ENCODE measurements at places on chromosomes 5 and 9.
A peak's percentile ranks its signal among the peaks of the same experiment; 100 is the strongest.

GRCh38 chr5:139761057-139761450 lies 34.6 kb upstream of the PSD2 start:
- no peak for DNase-seq

GRCh38 chr5:120843390-120843980 lies 379.4 kb downstream of the PRR16 start:
- no peak for DNase-seq

DNA sequence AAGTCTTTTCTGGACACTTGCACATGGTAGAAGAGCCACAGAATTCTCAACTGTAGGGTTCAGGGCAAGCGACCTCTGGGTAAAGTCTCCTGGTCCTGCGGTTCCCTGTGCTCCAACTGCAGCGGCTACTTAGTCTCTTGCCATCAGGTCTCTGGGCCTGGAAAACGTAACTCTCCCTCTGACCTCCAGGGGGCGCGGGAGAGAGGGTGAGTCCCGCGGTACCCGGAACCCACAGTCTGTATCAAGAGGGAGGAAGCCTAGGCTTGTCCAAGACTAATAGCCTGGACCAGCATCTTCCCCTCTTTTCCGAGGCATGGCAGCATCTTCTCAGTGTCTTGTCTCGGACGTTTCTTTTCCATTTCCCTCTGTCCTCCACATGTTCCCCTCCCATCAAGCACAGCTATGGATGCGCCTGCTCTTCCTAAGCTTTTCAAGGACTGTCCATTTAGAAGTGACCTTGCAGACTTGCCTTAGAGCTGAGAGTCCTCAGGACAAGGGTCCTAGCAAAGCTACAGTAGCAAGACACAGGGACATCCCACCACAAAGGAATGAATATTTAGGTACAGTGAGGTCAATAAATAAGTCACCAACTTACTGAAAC lies 59.3 kb downstream of the FSTL4 start:
- peak; percentile 33 for DNase-seq

GRCh38 chr5:14685757-14686156 lies 21.2 kb downstream of the OTULIN start:
- DNase-seq, result no peak

- DNase-seq, result no peak
Observed at GRCh38 chr9:128429513-128430086, 8.9 kb downstream of the CERCAM start.

DNA sequence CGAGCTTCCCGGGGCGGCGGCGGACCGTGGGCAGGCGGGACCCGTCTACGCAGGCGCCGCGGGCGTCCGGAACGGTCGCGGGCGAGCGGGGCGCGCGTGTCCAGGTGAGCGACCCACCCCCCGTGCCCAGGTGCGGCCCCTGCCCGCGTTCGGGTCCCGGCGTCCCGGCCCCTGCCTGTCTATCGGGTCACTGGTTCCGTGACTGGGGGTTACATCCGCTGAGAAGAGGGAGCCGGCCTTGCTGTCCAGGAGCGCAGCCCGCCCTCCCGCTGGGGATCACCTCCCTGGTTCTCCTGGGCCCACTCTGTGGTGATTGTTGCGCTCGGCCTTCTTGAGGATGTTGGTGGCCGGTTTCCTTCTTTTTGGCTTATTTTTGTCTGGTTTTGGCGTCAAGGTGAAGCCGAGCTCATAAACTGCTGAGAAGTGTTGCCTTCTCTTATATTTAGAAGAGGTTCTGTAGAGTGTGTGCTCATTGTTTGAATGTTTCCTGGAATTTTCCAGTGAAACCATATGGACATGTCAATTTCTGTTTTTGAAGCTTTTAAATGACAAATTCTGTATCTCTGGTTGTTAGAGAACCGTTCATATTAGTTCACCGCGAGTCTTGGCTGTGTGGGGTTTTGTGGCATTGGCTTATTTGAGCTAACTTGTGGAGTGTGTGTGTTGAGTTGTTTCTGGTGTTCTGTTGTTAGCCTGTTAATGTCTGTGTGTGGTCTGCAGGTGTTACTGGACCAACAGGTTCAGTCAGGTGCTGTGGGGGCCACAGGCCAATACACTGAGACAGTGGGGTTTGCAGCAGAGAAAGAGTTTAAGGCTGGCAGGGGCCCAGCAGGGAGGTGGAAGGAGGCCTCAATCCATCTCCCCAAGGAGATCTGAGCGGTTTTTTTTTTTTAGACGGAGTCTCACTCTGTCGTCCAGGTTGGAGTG lies 621 bp downstream of the CEP72 start:
- no peak for DNase-seq

Measured in GM12892 (cell line).